ENCODE measurements at places on chromosomes 13 and 19.

DNA sequence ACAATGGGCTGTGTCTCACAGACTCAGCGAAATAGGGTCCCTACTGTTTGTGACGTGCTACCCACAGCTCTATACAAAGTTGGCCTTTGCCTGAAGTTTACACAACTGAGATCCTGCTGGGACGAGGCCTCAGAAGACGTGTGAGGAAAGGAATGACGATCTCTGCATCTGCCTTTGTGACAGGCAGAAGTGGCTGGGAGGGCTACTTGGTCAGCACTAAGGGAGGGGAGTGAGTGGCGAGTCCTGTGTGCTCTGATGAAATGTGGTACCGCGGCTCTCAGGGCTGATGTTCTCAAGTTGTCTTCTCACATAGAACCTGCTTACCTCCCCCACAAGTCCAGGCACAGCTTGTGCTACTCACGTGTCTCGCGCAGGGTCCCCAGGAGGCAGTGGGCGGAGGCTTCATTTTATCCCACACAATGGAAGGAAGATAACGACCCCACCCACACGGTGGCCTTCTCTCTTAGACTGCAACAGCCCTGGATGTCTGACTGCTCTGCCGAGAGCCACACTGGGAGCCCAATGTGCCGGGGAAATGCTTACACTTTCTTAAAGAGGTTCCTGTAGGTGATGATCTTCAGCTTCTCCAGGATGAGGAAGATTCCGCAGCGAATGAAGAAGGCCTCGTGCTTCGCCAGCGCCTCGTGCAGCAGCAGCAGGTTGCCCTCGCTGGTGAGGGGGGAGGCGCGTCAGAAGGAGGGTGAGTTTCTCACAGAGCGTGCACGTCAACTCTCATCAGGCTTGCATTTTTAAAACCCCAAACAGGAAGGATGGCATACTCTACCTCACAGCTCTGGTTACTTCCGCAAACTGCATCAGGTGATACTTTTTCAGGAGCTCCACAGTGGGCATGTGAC is 21.2 kb downstream of the PROZ start:
- no peak for DNase-seq

- DNase-seq = no peak
Measured at GRCh38 chr13:60356970-60357369, 40.0 kb upstream of the TDRD3 start.

GRCh38 chr19:29415507-29415906 is 110.3 kb upstream of the VSTM2B start:
- no peak for DNase-seq

GRCh38 chr19:51779181-51779580 is 15.8 kb upstream of the FPR3 start:
- no peak for DNase-seq

GRCh38 chr19:44690131-44690440 is 8.9 kb upstream of the CEACAM16 start:
- no peak for DNase-seq

Data from HS-27A (cell line).